ENCODE measurements at places on chromosomes 13 and 19.
A peak's percentile ranks its signal among the peaks of the same experiment; 100 is the strongest.

GRCh38 chr13:93201992-93202558 lies 24.5 kb upstream of the GPC6 start:
- no peak for DNase-seq

DNA sequence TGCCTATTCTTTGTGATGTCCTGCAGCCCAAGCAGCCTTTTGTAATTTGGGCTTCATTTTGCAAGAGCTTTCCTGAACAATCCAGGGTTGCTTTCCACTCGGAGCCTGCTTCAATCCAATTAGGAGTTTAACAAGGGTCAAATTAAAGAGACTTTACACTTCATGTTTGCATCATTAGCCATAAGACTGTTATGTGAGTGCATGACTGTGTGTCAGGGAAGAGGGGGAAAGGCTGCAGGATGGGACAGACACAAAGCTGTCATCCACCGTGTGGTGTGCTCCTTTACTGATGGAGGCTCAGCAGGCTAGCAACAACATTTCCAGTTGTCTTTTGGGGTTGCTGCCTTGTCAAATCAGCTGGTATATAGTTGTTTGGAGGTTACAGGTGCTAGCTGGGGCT lies 23.7 kb upstream of the MAB21L1 start:
- DNase-seq: no peak

DNA sequence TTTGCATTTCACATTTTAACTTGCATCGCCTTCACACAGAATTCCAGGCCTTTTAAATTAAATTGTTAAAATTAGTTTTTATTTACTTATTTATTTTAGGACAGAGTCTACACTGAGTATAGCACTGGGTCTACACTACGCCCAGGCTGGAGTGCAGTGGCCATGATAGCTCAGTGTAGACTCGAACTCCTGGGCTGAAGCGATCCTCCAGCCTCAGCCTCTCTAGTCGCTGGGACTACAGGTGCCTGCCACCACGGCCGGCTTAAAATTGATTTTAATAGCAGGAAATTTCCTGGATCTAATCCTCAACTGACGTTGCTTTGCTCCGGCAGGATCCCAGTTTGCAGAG lies 301 bp upstream of the ZNF610 start:
- no peak for DNase-seq

- no peak for DNase-seq
Measured at GRCh38 chr13:105948143-105948542, 587.3 kb downstream of the EFNB2 start.

DNA sequence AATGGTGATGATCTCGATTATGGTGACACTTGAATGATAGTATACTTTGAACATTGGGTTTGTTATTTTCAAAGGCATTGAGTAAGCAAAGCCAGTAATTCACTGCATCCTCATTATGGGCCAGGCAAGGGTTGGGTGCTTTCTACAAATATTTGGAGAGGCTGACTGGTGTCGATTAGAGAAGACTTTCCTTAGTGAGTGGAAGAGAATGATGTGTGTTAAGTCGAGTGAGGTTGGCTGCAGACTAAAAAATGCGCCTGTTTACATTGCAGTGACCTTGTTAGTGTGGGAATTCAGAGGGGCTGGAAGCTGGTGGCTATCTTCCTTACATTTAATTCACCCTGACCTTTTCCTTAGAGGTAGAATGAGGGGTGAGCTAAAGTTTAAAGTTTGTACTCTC lies 22.4 kb upstream of the RNF113B start:
- DNase-seq: no peak

DNA sequence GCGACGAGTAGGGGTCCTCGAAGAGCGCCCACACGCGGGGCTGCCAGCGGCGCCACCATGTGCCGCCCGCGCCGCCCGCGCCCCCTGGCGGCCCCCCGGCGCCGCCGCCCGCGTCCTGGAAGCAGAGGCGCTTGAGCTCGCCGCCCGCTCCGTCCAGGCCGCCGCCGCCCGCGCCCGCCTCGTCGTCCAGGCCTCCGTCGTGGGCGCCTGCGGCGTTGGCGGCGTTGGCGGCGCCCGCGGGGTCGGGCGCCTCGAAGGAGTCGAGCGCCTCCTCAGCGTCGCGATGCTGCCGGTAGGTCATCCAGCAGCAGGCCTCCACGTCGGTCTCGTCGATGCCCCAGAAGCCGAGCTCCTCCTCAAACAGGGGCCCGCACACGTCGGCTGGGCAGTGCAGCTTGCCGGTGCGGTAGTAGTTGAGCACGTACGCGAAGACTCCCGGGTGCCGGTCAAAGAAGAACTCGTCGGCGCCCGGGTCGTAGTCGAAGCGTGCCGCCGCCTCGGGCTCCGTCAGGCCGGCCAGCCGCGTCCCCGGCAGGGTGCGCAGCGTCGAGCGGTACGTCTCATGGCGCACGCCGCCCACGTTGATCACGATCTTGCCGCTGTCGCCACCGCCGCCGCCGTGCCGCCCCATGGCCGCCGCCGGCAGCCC lies 829 bp downstream of the KCNC3 start:
- peak; percentile 29 for DNase-seq

GRCh38 chr13:60318186-60318585 lies 78.8 kb upstream of the TDRD3 start:
- DNase-seq: no peak

- peak; percentile 68 for DNase-seq
Measured at GRCh38 chr13:98142380-98143156, at the start of gene FARP1. Gene FARP1 (plus strand): TSS chr13:98143094. CDS start chr13:98213243, 70,149 bp downstream.

DNA sequence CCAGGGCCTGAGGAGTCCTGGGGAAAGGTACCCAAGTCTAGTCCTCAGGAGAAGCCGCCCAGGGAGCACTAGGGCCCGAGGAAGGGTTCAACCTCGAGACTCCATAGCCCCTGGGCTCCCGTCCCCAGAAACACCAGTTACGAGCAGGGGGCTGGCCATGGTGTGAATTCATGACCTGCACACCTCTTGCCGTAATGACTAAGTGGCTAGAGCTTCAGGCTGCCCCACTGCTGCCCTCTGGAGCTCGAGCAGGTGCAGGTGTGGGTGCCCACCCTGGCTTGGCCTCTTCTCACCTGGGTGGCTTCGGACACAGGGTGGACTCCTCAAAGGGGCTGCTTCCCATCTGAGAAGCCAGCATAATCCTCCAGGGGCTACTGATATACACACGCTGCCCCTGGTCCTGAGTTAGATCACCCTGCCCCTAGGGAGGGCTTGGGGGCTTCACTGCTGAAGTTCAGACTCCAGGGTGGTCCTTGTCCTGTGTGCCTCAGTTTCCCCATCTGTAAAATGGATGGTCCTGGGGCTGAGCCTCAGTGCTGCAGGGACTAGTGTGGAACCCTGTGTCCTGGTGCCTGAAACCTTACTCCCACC lies 13.6 kb downstream of the SPC24 start:
- no peak for DNase-seq

DNA sequence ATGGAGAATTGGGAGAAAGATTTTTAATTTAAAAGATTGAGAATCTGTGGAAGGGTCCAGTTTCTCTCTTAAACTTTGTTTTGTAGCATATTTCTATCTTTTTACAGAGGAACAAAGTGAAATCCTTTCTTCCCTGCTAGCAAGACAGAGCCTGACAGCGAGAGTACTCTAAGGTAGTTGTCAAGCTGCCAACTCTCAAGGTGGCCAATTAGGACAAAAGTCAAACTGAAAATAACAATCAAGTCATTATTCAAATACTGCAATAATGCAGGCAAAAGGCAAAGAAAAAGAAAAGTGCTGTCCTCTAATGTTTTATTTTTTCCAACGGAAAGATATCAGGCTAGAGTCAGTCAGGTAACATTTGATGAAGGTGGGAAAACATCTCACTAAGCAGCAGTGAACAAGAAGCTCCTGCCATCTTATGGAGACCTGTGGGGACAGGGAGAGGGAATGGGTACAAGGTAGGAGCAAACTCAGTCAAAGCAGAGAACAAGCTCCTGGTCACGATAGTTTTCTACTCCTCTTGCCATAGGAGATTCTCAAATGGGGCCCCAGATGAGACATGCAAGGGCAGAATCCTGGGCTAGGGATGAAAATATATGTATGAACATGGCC lies 801.9 kb upstream of the SLITRK1 start:
- no peak for DNase-seq

GRCh38 chr13:40983725-40984667 lies 35.1 kb downstream of the ELF1 start:
- no peak for DNase-seq

GRCh38 chr13:44819245-44819644 lies 170.0 kb downstream of the NUFIP1 start:
- no peak for DNase-seq

GRCh38 chr13:112117955-112118302 lies 51.0 kb downstream of the SOX1 start:
- DNase-seq: no peak

GRCh38 chr13:43529796-43530195 lies 257.0 kb downstream of the ENOX1 start:
- DNase-seq: no peak

DNA sequence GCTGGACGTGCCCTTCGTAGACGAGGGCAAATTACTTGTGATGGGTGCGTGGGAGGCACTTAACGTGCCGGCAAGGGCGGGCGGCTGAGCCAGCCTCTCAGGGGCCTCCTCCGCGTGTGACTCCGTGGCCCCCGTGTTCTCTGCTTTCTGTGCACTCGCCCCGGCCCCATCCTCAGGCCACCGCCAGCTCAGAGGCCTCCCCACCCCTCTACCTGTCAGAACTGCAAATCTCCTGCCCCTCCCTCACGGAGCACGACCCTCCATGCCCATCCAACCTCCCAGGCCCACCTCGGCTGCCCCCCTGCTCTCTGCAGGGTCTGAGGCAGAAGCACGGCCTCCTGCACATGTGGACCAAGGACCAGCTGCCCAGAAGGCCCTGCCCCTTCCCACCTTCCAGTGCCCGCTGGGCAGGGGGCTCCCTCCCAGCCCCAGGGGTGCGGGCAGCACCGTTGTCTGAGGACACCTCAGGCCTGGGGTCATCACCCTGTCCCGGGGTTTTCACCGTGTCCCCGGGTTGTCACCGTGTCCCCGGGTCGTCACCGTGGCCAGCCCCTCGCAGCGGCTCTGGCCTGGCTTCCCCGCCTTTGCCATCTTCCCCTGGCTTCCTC lies 44.5 kb downstream of the TMEM255B start:
- no peak for DNase-seq

- peak; percentile 9 for DNase-seq
Measured at GRCh38 chr19:46959894-46960556, 59.6 kb upstream of the NPAS1 start.

DNA sequence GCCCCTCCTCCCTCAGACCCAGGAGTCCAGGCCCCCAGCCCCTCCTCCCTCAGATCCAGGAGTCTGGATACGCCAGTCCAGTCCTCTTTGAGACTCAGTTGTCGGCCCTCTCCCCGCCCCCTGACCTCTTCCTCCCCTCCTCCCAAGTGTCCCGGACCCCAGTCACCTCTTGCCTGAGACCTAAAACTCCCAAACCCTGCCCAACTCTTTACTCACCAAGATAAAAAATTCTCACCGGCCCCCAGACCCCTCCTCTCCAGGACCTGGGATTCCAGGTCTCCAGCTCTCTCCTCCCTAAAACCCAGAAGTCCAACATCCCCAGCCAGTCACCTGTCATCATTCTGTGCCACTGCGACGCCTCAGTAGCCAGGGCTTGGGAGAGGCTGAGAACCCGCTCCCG lies 1.4 kb upstream of the HSD17B14 start:
- no peak for DNase-seq

DNA sequence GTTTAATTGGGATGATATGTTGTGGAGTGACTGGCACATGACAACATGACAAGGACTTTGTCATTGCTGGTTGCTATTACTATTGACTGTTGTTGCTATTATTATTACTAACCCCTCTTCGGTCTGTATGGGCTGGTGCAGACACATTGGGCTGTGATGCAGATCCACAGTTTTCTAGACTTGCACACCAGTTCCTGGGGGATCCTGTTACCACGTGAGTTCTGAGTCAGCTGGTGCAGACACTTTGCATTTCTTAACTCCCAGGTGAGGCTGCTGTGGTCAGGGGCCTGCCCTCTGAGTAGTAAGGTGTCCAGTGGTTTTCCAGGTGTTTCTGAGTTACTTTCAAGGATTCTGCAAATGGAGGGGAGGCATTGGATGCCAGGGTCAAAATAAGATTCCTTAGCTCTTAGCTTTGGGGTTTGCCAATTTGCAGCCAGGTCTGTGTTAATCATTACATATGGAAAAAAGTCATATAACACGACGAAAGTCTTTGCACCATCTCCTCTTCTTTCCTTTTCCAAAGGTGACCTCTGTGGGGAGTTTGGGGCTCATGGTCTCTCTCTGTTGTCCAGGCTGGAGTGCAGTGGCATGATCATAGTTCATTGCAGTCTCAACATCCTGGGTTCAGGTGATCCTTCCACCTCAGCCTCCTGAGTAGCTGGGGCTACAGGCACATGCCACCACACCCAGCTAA lies 19.3 kb downstream of the BICRA start:
- no peak for DNase-seq

DNA sequence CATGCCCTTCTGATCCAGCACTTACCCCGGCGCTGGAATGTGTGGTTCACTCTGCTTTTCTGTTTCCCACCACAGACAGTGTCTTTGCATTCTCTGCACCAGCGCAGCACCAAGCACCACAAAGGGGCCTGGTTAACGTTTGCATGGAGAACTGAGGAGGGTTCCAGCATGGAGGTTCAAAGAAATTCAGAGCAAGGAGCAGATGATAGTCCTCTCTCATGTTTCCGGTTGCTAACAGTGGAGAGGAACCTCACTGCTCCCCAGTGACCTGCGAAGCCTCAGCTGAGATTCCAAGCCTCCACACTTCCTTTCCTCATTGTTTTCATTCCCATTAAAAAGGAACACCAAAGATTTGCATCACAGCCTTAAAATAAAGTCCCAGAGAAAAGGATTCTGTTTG lies 99.7 kb downstream of the STARD13 start:
- DNase-seq: no peak

DNA sequence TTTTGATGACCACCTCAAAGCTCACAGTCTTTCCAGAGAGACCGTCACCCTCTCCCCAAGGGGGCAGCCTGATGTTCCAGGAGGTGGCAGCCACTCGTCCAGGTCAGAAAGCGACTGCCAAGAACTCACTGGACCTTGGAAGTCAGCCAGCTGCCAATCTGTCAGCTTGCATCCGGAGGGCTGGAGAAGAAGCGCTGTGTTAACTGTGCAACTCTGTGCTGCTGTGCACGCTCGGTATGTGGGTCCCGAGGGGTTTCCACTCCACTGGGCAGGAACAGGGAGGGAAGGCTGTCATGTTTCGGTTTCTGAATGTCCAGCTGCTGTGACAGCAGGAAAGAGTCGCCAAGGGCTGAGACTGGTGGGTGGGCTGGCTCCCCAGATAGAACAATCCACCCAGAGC lies 89.2 kb downstream of the CACNA1A start:
- peak; percentile 72 for DNase-seq

DNA sequence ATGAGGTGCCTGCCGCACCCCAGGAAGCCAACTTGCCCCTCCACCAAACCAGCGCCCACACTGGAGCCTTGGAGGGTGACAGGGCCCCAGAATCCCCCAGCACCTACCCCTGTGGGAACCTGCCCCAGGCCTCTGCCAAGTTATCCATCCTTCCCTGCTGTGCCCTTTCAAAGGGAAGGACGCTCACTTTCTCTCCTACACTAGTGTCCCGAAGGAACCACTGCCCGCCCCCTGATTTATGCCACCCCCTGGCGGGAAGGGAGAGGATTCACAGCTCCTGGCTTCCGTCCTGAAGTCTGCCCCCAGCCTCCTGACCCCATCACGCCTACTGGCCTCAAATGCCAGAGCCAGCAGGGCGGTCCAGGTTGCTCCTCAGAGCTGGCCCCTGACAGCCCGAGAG lies 1.4 kb downstream of the EVI5L start:
- DNase-seq: no peak

All from NCI-H2171 treated with DMSO at 0.1 percent for 48 hours (cell line).